Glomerular endothelial cell (primary cell): ENCODE measurements at places on chromosomes 16 and 17. TPM values are rescaled to one million over a fixed set of nuclear protein-coding genes. Genes with fewer than 3 reads are reported as not detected.

Gene TEKT5
- total RNA-seq = 0.10 and 0.12 TPM in 2 replicates

Gene NETO2
- total RNA-seq = 32.3 and 42.6 TPM in 2 replicates

Gene CEP295NL
- 1.0 and 3.7 TPM in 2 replicates for total RNA-seq

Gene PRCD
- 0.58 and 1.8 TPM in 2 replicates for total RNA-seq

Gene TOX3
- 0.15 TPM in 1 of 2 replicates, not detected in the other for total RNA-seq

Gene NECAB2
- total RNA-seq = not detected in 2 replicates

Gene SLC25A10
- total RNA-seq = 13.2 and 19.0 TPM in 2 replicates

Gene EVPLL
- total RNA-seq = not detected in 2 replicates

Gene TBC1D3H
- total RNA-seq = not detected in 2 replicates

Gene NPW
- total RNA-seq = 0.35 and 1.0 TPM in 2 replicates

Gene HEATR9
- total RNA-seq = not detected in 2 replicates

- DNase-seq = no peak
These were observed 24.0 kb downstream of the CYLD start for GRCh38 chr16:50765861-50766260.

- no peak for DNase-seq
These were observed 30.5 kb upstream of the CACNG1 start for GRCh38 chr17:67013891-67014290.

- DNase-seq = no peak
These were observed 138.9 kb downstream of the AATF start for GRCh38 chr17:37087683-37088082.

DNA sequence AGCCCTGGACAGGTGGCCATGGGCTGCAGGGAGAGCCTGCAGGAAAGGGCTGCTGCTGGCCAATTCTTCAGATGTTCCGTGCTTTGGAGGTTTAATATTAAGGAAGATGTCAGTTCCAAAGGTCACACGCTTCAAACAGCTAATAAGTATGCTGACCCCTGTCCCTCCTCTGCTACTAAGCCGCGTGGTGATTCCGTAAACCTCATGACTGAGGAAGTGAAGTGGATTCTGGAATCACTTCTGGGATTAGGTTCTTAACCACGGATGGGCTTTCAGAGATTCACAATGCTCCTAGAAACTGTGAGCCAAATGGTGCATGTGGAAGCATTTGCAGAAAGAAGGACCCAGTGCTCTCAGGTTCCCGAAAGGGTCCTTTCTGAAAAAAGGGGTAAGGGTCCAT lies 28.5 kb upstream of the ERN1 start:
- no peak for DNase-seq

DNA sequence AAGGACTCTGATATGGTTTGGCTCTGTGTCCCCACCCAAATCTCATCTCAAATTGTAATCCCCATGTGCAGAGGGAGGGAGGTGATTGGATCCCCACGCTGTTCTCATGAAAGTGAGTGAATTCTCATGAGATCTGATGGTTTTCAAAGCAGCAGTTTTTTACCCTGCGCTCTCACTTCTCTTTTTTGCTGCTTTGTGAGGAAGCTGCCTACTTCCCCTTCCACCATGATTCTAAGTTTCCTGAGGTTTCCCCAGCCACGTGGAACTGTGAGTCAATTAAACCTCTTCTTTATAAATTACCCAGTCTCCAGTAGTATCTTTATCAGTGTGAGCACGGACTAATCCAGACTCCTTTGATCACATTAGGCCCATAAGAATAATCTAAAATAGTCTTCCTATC lies 719.7 kb upstream of the CDH8 start:
- no peak for DNase-seq

GRCh38 chr16:66695935-66696668 lies 441 bp downstream of the CMTM4 start:
- DNase-seq = no peak

- DNase-seq = no peak
These were observed 140.6 kb downstream of the CDK5R1 start for GRCh38 chr17:32627239-32627996.

DNA sequence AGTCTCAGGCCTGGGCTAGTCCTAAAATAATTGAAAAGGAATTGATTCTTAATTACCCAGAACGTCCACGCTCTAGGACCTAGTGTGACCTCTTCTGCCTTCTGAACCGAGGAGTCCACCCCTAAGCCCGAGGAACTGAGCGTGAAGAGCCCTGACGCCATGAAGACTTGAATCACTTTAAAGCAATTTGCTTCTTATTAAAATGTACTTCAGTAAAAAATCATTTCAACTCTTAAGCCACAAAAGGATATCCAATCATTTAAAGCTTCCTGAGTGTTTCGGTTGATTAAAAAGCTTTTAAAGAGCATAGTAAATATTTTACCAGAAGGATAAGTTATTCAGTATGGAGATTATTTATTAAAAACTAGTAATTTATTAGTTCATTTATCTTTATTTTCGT lies 11.6 kb downstream of the HSBP1 start:
- DNase-seq = no peak

- no peak for DNase-seq
These were observed 90.3 kb downstream of the GOSR1 start for GRCh38 chr17:30567231-30568116.

DNA sequence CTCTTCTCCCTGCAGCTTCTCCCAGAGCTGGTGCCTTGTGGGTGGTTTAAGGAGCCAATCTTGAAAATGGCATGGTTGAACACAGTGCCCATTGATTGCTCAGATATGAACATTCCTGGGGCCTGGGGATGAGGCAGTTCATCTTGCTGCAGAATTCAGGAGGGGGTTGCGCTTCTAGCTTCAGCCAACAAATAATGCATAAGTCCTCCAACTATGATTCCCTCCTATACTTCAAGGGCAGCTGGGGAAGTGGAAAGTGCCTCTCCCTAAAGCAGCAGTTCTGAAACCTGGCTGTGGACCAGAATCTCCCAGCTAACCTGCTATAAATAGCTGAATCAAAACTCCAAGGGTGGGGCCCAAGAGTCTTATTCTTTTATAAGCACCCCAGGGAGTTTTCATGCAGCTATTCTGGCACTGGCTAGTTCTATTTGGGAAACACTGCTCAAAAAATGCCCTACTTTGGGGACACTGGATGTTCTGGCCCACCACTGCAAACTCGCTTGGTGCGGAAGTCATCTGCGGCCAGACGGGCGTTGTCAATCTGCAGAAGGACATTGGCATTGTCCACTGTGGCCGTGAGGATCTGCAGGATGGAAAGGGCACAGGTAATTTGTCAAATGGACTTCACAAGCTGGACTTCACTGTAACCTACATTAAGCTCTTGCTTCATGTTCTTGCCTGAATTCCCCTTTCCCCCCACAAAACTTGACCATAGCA lies 130.3 kb downstream of the CCDC144A start:
- DNase-seq = no peak

GRCh38 chr17:1561420-1562175 lies 994 bp downstream of the PITPNA start:
- DNase-seq = no peak

GRCh38 chr17:50691550-50692447 lies 15.9 kb downstream of the ANKRD40 start:
- DNase-seq = no peak

DNA sequence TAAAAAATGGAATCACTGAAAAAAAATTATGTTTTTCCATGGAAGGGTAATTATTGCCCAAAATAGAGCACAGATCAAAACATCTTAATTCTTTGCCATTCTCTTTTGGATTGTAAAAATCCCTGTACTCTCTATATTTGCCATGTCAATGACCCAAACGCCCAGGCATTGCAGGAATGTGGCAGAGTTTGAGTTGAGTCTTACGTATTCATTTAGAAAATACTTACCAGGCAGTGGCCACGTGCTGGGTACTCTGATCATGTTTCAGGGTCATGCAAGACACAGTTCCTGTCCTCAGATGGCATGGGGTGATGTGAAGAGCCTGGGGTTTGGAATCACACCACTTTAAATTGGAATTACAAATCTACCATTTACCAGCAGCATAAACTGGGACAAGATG lies 267.7 kb downstream of the ABCC12 start:
- DNase-seq = no peak

DNA sequence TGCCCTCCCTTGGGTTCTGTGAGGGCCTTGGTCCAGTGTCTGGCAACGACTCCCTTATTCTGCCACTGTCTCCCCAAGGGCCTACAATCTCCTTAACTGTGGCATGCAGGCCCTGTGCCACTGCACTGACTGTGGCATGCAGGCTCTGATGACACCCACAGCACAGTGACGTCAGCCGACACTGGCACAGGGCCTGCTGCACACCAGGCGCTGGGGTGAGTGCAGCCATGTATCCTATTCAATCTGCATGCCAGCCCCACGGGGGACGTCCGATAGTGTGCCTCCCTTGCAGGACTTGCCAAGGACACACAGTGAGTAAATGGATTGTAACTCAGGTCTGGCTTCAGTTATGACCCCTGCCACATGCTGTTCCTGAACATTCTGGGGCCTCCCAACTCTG lies 39.8 kb upstream of the RASD1 start:
- DNase-seq = no peak

DNA sequence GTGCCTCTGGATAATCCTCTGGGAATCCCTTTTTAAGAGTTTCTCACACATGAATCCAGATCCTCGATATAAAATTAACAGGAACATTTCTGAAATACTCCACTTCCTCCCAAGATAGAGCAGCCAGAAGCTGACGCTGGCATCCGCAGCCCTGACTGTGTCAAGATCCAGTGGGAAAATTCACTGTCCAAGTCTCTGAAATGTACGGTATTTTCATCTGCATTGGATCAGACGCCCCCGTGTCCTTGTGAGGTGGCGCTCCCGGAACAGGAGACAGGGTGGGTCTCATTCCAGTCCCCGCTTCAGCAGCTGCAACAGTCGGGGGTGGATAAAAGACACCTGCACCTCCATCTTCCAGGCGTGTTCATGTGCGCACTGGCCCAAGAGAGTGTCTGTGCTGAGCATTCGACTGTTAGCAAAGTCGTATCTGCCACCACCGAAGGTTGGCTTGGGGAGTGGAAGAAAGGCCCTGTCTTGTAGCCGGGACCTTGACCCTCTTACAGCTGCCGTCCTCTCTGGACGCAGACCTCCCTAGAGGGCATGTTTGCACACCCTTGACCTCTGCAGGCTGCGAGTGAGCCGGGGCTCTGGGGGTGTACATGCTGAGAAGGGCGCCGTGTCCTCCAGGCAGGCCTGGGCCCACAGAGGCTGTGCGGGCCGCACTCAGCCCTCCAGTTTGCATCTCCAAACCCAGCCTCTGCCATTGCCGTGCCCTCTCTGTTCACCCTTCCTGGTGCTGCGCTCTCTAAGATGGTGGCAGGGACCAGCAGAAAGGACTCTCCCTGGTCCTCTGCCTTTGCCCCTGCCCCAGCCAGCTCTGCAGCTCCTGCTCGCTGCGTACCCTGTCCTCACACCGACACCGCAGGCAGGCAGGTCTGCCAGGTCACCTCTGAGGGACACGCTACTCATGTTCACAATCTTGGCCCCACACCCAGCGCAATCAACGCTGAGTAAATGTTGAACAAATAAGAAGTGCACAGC lies 72.0 kb upstream of the CHMP6 start:
- no peak for DNase-seq

GRCh38 chr16:84785843-84786581 lies 33.8 kb upstream of the CRISPLD2 start:
- DNase-seq = no peak

GRCh38 chr16:35154627-35155026 lies 1695.2 kb downstream of the TP53TG3F start:
- no peak for DNase-seq

DNA sequence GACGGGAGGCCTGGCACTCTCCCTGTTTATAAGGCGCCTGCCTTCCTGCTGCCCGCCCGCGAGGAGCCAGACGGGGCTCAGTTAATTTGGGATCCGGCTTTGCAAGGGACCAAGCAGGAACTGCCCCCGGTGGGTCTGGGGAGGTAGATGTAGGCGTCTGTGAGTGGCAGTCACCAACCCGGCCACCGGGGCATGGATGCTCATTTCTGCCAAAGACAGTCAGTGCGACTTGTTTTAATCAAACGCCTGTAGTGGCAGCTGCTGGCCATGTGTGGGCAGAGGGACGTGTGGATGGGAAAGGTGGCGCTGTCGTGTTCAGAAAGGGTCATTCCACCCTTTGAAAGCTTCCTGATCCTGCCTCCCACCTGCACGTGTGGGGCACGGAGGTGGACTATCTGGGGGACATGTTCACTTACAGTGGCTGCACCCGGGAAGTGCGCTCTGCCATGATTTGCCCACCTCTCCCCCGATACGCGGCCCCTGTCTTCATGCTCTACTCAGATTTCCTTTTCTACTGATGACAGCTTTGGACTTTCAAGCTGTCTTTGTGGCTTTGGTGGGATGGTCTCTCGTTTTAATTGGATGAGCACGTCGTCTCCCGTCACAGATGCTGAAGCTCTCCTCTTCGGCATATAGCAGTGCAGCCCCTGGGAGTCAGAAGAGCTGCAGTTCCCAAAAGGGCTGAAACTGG lies 60.3 kb upstream of the CIBAR2 start:
- DNase-seq = no peak

DNA sequence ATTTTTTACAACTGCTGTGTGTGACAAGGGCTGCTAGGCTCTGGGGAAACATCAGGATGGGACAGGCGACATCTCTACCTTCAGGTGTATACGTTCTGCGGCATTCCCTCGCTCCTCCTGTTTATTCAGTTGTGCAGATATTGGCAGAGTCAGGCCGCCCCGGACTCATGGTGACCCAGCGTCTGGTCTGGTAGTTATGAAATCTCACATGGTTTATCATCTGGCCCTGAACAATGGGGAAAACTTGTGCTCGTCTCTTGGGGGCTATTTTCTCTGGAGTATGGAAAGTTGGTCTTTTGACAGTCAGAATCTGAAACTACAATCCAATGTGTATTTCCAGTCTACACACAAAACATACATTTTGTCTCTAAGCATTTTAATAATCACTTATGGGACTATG lies 3.3 kb downstream of the MARCHF10 start:
- no peak for DNase-seq

GRCh38 chr17:81884968-81885367 lies 6.4 kb downstream of the ALYREF start:
- DNase-seq = no peak

- DNase-seq = peak; percentile 76
These were observed 6.0 kb upstream of the RNF213 start for GRCh38 chr17:80254396-80255251.
